A172 (cell line): ENCODE measurements at places on chromosomes 1 and 21. TPM values are rescaled to one million over a fixed set of nuclear protein-coding genes. Genes with fewer than 3 reads are reported as not detected.
A peak's percentile ranks its signal among the peaks of the same experiment; 100 is the strongest.

DNA sequence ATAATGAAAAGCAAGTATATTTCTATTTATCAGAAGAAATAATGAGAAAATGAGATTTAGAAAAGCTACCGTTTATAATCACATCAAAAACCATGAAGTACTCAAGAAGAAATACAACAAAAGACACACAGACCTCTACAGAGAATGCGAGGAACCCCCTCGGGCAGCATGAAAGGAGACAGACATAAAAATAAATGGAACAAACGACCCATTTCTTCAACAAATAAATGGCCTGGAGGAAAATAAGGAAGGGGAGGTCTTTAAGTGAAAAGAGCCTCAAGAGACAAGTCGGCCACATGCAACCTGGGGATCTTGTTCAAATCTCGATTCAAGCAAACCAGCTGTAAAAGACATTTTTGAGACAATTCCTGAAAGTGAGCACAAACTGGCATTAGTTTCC lies 6.0 kb downstream of the CFAP74 start:
- DNase-seq, result no peak

DNA sequence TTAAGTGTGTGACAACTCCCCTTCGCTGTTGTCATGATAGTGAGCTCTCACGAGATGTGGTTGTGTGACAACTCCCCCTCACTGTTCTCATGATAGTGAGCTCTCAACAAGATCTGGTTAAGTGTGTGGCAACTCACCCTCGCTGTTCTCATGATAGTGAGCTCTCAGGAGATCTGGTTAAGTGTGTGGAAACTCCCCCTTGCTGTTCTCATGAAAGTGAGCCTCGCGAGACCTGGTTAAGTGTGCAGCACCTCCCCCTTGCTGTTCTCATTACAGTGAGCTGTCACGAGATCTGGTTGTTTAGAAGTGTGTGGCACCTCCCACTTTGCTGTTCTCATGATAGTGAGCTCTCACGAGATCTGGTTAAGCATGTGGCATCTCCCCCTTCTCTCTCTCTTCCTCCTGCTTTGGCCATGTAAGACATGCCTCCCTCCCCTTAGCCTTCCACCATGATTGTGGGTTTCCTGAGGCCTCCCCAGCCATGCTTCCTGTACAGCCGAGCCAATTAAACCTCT lies 25.1 kb upstream of the LSS start:
- DNase-seq, result no peak

DNA sequence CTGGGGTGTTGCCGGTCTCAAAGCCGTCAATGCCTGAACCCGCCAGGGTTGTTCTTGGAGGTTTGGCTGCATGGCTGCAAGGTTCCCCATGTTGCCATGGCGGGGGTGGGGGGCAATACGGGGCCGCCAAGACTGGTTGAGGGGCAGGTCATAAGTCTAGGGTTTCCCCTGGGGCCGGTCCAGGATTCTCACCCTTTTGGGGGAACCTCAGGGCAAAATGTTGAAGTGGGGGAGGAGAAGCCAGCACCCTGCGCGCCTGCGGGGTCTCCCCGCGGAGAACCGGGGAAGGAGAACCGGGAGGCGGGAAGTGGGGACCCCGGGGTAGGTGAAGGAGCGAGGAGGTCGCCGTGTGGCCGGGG lies 401 bp upstream of the ARHGEF10L start:
- DNase-seq, result no peak

DNA sequence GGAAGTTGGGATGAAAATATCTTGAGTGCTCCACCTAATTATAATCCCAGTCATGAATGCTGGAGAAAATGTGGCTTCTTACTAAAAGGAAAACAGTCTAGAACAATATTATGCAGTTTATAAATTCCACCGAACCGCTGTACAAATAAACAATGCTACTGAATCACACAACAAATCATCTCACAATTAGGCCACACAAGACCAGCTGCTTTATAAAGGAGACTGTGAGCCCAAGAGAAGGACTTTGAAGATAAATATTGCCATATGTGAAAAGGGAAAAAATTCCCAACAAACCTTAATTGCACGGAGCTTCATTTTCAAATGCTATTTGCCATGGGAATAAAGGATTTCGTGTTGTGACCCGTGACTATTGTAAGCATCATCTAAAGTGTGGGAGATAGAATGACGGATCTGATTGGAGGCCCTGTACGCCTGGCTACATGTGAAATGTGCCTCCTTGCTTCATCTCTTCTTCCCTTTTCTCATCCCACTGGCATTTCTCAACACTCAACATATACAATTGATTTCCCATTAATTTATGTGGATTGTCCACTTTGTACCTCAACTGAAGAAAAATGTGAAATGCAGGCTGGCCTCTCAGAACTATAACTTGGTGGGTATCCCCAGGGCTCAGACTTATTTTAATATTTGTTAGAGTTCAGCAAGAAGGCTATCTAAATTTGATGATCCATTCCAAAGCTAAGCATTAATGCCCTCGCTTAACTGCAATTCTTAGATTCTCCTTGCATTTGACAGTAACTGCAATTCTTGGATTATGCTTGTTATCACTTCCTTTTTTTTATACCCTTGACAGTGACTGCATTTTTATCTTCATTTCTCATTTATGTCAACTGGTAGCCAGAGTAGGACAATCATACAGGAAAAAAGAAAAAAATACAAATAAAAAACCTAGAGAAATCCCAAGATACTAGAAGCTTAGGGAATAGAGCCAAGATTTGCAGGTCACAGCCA lies 122.3 kb downstream of the TGFB2 start:
- peak; percentile 87 for DNase-seq

GRCh38 chr1:184480736-184481135 lies 93.9 kb downstream of the C1orf21 start:
- DNase-seq, result no peak

- DNase-seq, result no peak
These were observed 181.7 kb upstream of the LMO4 start for GRCh38 chr1:87146986-87147385.

Gene CYP4A22
- not detected in 2 replicates for total RNA-seq

Gene SELENBP1
- 0.22 and 0.41 TPM in 2 replicates for total RNA-seq

Gene CFHR2
- not detected in 2 replicates for total RNA-seq

Gene ENAH
- total RNA-seq, result 129 and 155 TPM in 2 replicates
